ENCODE measurements at places on chromosomes 6 and 20. TPM values are rescaled to one million over a fixed set of nuclear protein-coding genes. Genes with fewer than 3 reads are reported as not detected.

The RPP21 gene
- polyA plus RNA-seq, result 38.7 TPM

The COL21A1 gene
- polyA plus RNA-seq, result 141 TPM

The TCF21 gene
- polyA plus RNA-seq, result 170 TPM

The SLC32A1 gene
- polyA plus RNA-seq, result 1.4 TPM

The XKR7 gene
- polyA plus RNA-seq, result 0.35 TPM

The BMP7 gene
- 110 TPM for polyA plus RNA-seq

The C20orf144 gene
- 0.22 TPM for polyA plus RNA-seq

DNA sequence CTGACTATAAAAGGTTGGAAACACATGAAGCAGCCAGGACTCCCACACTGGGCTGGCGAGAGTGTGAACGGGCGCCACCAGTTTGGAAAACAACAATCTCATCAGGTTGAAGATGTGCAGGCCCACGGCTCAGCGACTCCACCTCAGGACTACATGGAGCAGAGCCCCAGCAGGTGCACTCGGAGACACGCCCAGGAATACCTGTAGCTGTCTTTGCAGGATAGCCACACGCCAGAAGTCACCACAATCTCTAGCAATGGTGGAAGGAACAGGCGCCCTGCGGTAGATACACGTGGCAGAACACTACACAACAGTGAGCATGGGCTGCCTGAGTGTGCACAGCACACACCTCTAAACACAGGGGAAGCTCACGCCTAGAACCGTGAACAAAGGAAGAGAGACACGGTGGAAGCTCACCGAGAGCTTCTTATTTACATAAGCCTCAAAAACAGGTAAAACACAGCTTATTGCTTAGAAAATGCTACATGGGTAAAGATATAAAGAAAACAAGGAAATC, 28.7 kb upstream of the RPS6KA2 start:
- DNase-seq, result no peak

DNA sequence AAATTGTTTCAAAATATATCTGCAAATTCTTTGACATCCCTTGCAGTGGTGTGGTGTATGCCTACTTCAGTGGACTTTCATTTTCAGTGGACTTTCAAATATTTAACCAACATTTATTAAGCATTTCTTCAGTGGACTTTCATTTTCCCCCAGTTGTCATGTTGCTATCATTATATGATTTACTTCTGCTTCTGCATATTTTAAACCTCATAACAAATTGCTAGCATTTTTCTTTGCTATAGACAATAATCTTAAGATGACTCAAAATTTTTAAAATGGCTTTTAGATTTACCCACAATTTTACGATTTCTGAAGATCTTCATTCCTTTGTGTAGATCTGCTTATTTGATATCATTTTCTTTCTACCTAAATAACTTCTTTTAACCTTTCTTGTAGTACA, 592.7 kb upstream of the SLC35B3 start:
- no peak for DNase-seq

- DNase-seq, result no peak
Observed at GRCh38 chr6:44674226-44675155, 287.0 kb downstream of the CDC5L start.

GRCh38 chr6:46219661-46220060, 48.9 kb upstream of the ENPP5 start:
- no peak for DNase-seq

DNA sequence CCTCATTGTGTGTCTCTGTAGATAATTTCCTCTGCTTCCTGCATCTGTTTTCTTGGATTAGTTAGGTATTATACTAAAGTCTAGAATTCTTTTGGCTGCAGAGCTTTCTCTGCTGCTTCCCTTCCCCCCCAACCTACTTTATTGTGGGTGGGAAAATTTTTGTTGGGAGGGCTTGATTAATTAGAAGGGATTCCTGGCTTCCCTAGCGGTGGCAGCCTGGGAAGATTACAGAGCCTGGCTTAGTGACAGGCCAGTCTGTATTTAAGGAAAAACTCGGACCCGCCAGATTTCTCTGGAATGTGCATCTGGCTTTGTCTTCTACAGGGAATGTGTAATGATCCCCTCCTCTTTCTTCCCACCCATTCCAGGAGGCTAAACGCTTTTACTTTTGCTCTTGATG, 31.2 kb downstream of the SLX4IP start:
- peak; percentile 11 for DNase-seq

DNA sequence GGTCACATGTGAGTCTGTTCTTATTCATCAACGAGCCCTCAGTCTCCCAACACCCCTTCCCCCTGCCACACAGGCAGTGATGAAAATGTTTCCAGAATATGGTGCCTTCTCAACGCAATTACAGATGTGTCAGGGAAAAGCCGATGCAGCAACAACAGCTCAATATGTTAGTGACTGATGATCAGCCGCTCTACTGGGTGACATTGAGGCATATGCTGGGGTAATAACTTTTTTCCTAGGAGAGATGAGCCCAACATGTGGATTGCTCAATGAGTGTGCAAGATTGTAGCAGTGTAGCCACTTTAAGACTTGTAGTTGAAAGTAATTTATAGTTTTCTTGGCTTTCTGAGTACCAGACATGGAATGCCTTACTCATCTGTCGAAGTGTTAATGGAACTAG, 49.4 kb downstream of the DTD1 start:
- no peak for DNase-seq

DNA sequence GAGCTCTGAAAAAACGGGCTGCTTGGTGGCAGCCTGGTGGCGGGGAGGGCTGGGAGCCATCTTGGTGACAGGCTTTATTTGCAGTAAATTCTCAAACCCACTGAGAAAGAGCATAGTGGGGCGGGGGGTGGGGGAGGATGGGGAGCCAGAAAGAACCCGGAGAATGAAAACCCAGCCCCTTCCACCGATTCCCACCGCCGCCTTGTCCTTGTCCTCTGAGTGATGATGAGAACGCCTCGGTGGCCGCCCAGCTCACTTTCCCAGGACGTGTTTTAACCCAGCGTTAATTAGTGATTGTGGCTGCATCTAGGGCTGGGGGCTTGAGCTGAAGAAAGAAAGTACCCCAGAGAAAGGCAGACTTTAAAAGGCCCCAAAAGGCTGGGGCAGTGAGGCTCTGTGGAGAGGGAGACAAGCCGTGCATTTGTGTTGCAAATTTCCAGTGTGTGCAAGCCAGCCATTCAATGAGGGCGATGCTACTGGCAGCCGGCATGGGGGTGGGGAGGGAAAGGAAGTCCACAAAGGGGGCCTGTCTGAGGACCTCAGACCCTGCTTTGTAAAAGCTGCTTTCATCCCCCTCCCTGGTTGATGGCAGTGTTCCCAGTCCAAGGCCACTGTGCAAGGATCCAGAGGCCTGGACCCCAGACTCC, 6.2 kb upstream of the GHRH start:
- no peak for DNase-seq

GRCh38 chr20:36116807-36117441, 37.6 kb upstream of the EPB41L1 start:
- DNase-seq, result no peak

DNA sequence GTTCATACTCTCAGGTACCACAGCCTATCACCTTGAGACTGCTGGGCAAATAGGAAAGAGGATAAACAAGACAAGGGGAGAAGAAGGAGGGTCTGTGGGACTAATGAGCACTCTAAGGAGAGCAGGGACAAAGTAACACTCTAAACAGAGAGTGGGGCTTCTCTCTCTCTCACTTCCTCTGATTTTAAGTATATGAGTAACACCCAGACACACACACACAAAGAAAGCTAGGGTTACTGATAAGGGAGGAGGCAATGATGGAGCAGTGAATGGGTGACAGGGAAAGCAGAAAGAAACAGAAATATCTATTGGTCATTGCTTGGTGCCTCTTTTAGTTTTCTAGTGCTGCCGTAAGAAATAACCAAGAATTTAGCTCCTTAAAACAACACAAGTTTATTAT, 96.2 kb upstream of the RNF217 start:
- no peak for DNase-seq

GRCh38 chr6:139591075-139591865, 216.8 kb upstream of the CITED2 start:
- no peak for DNase-seq

DNA sequence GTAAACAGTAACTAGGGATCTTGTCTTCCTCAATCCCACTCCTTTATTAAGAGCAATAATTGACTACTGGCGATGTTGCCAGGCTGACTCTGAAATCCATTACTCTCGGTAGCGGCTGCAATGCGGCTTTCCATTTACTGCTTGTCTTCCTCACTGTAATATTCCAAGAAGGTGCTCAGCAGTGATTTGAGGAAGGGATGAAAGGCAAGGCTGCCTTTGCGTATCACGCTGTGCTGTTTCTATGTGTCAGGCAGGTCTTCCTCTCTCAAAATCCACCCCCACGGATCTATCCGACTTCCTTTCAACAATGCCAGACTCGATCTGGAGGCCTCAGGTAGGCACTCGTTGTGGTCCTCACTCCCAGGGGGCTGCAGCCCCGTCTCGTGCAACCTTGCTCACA, 261.4 kb upstream of the CDH4 start:
- no peak for DNase-seq

DNA sequence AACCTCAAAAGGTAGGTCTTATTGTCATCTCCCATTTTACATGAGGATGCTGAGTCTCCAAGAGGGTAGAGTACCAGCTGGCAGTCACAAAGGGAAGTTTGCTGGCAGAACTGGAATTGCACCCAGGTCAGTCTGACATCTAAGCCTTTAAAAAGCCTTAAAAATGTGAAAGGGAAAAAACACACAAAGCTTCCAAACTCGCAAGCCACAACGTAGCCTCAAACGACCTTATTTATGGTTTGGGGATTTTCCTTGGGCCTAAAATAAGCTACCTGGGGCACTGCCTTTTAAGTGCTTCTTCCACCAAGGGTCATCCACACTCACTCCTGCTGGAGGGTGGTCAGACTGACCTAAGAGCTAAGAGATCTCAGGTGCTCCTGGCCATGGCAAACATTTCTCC, 2.1 kb downstream of the MBOAT1 start:
- DNase-seq, result no peak

DNA sequence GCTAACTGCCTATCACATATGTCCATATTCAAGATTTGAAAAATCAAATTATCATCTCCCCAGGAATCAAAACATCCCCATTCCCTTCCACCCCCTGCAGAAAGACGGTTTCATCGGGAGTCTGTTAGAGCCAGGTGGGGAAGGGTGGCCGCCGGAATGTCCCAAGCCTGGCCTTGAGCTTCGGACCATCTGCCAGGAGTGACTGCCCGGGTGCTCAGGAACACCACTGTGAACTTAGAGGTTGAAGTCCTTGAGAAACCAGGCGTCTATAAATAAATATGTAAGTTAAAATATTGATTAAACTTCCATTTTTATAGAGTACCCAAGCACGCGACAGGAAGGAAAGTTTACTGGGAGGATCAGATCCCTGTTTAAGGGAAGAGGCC, 250.8 kb downstream of the DLL1 start:
- no peak for DNase-seq

DNA sequence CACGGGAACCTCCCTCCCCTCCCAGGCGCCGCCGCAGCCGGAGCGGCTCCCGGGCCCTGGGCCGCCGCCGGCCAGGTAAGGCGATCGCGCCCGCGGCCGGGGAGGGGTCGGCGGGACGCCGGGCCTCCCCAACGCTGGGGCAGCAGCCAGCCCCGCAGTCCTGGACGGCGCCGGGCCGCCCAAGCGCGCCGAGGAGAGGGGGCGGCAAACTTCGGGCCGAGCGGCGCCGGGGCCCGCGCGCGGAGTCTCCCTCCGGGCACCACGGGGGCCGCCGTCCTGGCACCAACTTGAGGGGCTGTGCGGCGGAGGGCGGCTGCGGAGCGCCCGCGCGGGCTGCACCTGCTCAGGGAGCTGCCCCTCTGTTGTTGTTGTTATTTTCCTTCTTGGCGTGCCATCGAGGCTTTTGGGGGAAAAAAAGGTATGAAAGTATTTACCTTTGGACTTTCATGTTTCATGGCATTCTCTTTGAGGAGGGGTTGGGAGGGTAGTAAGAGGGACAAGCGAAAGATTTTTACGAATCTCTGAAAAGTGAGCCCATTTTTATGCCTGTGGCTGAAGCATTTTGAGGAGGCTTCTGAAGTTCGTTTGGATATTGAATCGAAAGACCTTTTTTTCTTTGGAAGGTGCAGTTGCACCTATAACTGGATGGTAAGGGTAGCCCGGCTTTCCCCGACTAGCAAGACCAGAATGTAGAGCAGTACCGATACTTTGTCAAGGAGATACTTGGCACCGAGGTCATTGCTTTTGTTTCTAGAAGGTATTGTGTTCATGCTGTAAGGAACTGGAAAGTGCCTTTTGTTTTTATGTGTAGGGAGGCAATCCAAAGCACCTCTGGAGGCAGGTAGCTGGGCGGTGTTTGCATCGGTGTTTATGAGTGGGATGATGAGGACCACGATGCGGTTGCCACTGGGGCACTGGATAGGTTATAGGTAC, at the start of gene RNF182:
RNF182 (plus strand) TSS at position 4 of the 933 bp plus-strand sequence. CDS start 52,168 bp downstream, outside the sequence.
- DNase-seq, result no peak

DNA sequence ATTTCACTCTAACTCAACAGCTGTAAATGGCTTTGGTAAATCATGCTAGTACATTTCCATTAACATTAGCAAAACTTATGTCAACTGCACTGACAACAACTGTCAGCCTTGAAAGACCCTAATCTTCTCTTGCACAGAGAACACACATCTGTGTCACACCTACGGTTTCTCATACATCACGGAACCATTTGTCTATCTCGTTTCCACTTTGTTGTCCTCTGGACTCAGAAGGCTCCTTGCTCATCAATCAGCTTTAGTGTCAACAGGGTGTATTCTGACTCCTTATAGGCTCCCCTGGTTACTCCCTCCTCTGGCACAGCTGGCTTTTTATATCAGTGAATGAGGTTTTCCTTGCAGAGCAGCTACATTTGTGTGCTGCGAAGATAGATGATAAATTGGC, 49.3 kb downstream of the CD83 start:
- DNase-seq, result no peak

DNA sequence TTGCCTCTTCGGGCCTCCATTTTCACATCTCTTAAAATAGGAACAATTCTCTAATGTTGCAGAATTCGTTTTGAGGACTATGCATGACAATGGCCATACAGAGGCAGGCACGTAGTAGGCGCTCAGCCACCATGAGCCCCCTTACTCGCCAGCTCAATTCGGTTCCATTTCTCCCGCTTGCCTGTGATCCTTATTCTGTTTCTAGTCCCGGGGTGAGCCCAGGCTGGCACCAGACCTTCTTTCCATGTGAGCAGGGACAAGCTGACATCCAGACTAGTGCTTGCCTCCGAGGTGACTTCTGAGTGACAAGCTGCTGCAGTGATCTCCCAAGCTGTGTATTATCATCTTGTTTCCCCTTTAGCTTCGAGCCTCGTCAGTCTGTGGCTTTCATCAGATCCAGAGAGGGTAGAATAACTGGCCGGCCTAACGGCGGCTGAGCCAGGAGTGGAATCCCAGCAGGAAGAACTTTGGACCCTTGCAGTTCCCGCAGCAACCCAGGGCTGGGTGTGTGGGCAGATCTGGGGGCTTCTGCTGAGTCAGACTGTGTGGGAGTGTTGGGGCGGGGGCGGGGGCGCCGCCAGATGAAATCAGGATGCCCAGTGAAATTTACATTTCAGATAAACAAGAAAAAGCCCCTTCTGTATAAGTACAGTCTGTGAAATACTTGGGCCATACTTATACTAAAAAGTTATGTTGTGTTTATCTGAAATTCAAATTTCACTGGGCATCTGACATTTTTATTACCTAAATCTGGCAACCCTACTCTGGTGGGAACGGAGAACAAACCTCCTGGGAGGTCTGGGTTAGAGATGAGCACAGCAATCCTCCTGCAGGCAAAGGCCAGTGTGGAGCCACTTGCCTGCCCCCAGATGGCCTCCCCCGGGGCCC, 10.9 kb downstream of the BANF2 start:
- DNase-seq, result no peak

- no peak for DNase-seq
Observed at GRCh38 chr20:38714308-38714707, 10.0 kb upstream of the SLC32A1 start.

- DNase-seq, result no peak
Observed at GRCh38 chr20:4550740-4551139, 171.0 kb upstream of the PRND start.

Measured in right renal pelvis (tissue), 4 donors.